ENCODE measurements at places on chromosomes 6 and 20. TPM values are rescaled to one million over a fixed set of nuclear protein-coding genes. Genes with fewer than 3 reads are reported as not detected.

The UCKL1 gene
- total RNA-seq, result 3.1 TPM

DNA sequence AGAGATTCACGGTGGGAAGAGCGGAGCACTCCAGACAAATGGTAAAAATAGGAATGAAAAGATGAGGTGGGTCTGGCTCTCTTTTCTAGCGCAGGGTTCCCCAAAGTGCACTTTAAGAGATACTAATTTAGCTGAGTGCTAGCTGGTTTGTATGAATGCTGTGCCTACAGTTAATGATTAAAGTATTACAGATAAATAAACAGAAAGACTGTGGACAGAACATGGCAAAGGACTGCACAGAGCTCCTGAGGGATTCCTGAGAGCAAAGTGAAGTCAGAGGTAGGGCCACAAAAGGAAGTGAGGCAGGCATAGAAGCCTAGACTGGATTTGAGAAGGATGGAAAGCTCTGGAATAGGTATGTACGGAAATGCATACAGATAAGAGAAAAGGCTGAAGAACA is 114.5 kb downstream of the INSM1 start:
- no peak for DNase-seq

DNA sequence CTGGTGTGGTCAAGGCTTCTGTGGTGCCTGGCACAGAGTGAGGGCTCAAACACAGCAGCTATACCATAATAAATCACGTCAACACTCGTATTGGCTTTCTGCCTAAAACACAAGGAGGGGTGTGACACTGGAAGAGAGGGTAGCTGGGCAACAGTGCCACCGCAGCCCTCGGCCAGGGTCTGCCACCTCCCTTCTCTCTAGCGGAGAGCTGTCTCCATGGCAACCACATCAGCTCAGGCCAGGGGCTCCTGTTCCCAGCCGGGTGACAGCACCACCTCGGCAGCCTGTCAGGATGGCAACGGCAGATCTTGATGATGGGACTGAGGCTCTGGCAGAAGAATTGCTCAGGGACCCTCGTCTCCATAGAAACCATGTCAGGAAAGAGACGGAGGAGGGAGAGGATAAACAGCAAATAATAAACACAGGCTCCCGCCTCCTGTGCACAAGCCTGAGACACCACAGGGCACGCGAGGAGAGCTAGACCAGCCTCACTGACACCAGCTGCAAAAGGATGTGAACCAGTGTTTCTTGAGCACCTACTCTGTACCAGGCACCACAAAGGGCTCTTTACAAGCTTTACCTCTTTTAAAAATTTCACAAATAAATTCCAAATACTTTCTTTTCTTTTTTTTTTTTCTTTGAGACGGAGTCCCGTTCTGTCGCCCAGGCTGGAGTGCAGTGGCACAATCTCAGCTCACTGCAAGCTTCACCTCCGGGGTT is 50.4 kb upstream of the TLDC2 start:
- no peak for DNase-seq

DNA sequence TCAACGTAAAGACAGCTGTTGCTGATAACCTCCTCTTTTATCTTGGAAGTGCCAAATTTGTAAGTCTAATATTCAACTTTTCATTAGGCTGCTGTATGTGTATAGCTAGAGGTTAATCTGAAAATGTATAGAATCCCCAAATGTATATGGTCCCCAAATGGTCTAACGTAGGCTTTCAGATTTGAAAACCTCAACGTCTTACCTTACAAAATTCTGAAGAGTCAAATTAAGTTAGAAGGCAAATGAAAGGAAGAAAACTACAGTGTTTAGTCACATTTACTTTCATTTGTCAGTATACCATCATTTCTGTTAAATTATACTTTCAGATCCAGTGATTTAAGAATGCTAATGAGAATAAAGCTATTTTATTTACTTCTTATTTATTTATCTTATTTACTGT is 256.9 kb downstream of the ARHGAP18 start:
- DNase-seq, result no peak

Data from Daoy (cell line).